ENCODE measurements at places on chromosomes 2 and 18.

DNA sequence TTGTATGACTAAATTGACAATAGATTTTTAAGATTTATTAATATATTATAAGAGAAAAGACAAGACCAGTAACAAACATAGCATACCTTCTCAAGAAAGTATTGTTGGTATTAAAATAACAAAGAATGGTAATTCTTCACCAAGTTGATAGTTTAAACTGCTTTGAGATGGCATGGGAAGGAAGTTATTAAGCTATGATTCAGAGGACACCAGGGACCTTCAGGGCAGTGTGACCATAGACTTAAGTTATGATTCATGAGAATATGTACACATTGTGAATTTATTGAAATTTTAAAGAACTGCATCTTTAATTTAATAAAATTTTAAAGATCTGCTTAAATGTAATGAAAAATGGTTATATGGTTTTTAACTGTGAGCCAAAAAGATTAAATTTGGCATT, 205.7 kb downstream of the DSEL start:
- no peak for DNase-seq

GRCh38 chr2:118473846-118474540, 373.5 kb downstream of the EN1 start:
- DNase-seq, result no peak

DNA sequence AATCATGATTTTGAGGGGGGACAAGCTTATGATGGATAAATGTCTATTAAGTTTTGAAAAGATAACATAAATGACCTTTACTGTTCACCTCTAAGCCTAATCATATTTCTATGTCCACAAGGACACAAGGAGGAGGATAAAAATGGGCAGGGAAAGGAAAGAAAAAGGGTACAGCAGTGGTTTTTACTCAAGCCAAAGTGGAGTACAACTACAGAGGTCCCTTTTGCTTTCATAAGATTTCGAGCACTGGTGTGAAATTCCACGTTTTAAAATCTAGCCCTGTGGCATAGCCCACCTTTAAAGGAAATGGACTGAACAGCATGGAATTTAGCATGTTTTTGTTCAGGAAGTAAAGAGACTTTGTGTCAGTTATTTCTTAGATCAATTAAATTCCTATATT, 19.2 kb downstream of the FN1 start:
- no peak for DNase-seq

- DNase-seq, result no peak
Observed at GRCh38 chr18:49070552-49070951, 119.8 kb upstream of the SMAD7 start.

DNA sequence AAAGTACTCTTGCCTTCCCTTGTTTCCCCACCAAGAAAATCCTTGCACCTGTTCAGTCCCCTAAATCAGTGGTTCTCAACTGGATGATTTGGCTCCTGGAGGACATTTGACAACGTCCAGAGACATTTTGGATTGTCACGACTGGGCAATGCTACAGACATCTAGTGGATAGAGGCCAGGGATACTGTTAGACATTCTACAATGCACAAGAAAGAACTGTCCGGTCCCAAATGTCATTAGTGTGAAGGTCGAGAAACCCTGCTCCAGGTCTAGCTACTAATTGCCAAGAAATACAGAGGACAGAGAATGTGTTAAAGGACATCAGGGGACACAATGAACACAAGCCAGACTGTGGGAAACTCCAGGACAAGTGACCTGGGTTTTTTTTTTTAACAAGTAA, 60.0 kb downstream of the LRP2 start:
- no peak for DNase-seq

DNA sequence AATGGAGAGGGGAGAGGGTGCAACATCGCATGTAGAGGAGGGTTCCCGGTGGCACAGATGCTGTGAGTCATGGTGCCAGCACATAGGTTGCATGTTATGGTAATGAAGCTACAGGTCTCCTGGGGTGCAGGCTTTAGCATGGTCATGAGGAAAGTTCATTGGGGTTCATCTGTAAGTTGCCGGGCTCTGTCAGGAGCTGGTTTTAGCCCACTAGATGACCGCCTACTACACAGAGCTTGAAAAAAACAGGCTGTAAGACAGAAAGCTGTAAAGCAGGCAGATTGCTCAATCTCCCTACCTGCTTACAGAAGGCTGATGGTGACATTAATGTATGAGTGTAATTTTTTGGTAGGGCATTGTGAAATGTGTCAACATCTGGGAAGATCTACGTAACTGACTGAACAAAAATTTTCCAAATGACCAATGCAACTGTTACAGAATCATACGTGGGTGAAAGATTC, 23.9 kb downstream of the DYSF start:
- no peak for DNase-seq

DNA sequence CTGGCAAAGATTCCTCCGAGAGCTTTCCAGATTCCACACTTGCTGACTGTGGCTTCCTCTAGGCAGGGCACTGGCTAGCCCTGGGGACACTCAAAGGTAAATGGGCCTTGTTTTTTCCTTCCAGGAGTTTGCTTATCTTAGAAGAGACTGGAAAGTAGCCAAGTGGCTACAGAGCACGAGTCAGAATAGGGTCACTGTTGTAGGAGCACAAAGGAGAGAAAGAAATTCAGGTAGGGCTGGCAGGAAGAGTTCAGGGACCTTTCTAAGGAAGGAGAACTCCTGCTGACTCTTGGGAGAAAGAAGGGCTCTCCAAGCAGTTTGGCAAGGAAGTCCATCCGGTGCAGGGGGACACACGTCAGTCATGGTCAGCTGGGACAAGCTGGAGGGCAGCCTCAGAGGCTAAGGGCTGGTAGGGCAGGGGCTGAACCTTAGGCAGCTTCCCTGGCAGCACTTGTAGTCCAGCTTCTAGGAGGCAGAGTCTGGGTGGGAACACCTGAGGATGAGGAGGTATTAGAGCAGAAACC, 39.5 kb downstream of the NIFK start:
- DNase-seq, result no peak

- DNase-seq, result no peak
Observed at GRCh38 chr2:24650997-24651642, 142.1 kb downstream of the PTRHD1 start.

All from HTR-8/SVneo (cell line).